ENCODE measurements at places on chromosomes 2 and 18.
A peak's percentile ranks its signal among the peaks of the same experiment; 100 is the strongest.

GRCh38 chr2:128373451-128374000 lies 54.9 kb upstream of the HS6ST1 start:
- DNase-seq, result no peak

- DNase-seq, result no peak
These were observed 287.0 kb upstream of the CCDC68 start for GRCh38 chr18:55246278-55246677.

- DNase-seq, result peak; percentile 83
These were observed 15.4 kb downstream of the GREB1L start for GRCh38 chr18:21257386-21257785.

DNA sequence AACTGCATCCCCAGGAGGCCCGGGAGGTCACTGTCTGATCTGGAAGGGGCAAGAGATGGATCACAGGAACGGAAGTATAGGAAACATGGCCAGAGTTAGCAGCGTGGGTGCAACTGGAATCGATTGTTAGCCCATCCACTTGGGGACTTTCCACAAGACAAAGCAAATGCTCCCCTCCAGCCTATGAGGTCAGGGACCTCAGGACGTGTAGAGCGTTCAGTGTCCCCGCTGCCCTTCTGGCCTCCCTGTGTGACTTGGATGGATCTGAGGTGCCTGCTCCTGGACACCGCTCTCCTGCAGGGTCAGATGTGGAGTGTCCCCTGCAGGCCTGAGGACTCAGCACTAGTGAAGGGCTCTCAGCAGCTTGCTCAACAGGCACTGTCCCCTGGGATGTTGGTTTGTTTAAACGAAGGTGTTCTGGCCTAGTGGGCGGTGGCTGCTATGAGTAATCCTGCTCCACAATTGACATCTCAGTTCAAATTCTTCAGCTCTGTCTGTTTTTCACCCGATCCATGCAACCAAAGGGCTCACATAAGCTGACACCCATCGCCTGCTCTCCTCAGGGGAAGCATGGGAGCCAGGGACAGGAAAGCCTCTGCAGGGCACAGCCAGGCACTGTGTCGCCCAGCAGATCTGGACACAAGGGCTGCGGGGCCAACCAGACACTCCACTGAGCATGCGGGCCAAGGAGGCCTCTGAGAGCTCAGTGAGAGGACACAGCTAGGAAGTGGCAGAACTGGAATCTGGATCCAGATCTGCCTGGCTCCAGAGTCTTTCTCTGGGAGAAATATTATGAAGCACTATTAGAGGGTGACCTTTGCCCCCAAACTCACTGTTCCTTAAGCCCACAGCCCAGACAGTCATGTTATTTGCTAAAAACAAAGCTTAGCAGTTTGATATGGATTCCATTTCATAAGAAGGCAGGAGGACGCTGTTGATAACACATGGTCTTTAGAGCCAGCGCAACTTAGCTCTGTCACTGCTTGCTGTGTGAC lies 78.5 kb downstream of the RHOB start:
- DNase-seq, result no peak

DNA sequence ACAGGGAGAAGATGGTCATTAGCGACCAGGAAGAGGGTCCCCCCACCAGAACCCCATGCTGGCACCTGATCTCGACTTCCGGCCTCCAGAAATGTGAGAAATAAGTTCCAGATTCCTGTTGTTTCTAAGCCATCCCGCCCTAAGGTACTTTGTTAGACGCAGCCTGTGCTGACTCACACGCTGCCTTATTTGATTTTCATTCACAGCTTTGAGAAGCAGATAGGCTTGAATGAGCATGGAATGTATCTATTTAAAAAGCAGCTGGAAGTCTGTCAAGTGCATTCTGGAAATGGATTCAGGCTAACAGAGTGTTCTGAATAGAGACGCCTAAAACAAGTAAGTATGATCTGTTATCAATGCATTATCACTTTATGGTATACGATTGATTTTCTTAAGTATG lies 8.3 kb upstream of the IL1R2 start:
- DNase-seq, result no peak

DNA sequence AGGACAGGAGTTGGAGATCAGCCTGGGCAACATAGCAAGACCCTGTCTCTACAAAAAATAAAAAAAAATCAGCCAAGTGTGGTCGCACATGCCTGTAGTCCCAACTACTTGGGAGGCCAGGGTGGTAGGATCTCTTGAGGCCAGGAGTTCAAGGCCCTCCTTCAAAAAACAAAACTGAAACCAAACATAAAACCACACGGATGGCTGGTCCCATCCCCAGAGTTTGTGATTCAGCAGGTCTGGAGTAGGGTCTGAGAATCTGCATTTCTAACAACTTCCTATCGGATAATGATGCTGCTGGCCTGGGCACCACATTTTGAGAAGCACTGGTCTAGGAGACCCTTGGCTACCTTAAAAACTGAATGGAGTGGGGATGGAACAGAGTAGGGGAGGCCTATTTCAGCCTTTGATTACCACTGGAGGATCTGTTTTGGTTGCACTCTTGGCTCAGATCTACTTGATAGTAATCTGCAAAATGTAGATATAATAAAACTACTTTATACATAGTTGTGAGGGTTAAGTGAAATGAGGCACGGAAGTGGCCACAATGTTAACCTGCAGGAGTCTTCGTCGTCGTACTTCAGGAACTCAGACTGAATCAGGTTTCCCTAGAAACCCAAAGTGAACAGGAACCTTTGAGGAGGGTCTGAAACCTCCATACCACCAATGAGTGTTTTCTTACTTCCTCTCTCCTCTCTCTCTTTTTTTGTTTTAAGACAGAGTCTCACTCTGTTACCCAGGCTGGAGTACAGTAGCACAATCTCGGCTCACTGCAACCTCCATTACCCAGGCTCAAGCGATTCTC lies 25.5 kb upstream of the NFE2L2 start:
- DNase-seq, result no peak
